Right cardiac atrium (tissue), 5 donors: ENCODE measurements at places on chromosomes 1 and 21.
A peak's percentile ranks its signal among the peaks of the same experiment; 100 is the strongest.

DNA sequence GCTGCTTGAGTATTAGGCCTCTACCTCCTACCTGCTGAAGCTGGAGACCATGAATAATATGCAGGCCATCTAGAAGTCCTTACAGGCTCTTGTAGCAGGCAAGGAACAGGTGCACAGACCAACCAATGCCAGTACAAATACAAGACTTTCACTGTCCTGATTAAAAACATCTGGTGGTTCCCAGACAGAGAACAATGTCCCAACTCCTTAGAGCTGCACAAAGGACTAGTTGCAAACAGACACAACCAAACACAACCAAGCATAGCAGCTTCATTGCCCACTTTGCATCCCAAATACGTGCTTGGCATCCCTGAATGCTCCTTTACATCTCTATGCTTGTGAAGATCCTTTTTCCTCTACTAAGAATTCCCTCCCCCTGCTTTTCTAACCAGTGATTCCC is 98.1 kb upstream of the CXADR start:
- no peak for DNase-seq

GRCh38 chr1:186790101-186790500 is 38.6 kb upstream of the PLA2G4A start:
- DNase-seq = no peak

DNA sequence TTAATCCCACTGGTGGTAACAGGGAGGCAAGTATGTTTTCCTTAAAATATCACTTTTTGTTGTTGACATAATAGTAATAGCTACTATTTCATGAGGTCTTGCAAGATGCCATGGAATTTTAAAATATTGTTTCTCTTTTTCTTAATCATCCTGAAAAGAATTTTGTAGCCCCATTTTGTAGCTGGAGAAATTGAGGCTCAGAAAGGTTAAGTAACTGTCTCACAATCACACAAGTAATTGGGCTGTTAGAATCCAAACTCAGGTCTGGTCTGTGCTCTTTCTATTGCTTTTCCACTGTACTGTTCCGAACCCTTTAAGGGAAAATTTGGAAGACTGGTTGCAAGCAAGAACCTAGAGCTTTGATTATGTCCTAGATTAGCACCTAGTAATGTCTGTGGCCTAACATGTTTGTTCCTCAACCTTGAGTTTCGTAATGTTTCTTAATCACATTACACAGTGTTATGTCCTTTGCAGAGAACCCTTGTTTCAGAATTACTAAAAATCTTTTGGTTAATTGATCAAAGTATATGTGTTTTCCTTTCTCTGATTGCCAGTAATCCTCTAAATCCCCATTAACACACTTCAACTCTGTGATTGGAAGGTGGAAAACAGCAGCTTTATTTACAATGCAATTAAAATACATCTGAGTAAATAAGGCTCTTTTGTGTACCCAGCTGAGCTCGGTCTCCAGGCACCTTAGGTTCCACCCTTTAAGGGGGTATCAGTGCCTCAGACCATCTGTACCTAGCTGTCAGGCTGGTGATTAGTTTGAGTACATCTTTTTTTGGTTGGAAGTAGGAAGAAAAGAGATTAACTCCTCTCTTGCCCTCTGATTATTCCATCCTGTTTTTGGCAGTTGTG is 10.4 kb downstream of the LRRC42 start:
- no peak for DNase-seq

DNA sequence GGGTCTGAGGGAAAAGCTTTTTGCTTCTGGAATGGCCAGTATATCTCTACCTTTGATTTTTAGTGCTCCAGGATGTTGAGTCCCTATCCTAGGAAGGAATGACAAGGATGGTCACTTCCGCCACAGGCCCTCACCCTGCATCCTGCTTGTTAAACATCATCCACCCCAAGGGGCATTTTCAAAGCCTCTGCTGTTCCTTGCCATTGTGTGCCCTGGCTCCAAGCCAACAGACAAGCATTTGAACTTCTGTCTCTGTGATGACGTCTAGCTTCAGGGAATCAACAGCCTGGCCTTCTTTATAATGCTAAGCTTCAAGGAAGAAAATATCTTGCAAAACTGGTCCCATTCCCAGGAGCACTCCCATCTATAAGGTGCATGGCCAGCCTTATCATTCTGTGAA is 12.3 kb upstream of the JAM2 start:
- peak; percentile 63 for DNase-seq

GRCh38 chr1:167463875-167464575 is 54.3 kb downstream of the CD247 start:
- no peak for DNase-seq
